ENCODE measurements at places on chromosomes 7 and 10.

- no peak for DNase-seq
Measured at GRCh38 chr7:101614098-101614938, 14.8 kb downstream of the MYL10 start.

DNA sequence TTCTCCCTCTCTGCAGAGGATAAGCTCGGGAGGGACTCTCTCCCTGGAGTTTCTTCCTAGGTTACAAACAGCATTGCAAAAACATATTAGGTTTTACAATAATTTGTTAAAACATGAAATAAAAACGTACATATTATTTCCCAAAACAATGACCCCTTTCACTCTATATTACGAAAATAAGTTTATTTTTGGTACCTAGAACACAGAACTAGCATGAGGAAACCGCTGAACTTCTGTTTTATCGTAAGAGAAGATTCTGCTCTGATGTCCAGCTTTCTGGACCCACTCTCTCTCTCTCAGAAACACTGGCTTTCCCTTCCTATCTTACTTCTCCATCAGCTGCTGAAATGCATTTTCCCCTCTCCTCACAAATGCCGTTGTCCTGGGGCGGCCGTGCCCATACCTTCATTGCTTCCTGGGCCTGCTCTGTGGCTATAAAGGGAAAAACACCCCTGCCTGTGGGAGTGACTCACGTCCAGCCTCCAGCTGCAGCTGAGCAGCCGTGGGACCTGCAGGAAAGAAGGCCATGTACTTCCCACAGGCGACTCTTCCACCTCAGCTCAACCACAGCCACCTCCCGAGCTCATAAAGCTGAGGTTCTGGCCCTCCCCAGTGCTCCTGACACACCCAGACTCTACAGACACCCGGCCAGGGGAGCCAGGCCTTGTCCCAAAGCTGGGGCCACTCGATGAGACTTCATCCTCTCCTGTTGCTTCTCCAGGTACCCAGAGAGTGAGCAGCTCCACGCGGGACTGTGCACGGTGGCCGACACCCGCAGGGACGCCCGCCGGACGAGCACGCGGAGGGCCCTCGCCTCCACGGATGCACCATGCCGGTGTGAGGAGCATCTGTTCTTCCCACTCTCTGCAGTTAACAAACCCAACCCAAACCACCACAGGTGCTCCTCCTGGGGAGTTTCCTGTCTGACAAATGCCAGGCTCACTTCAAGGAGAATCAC is 3.1 kb downstream of the GPER1 start:
- DNase-seq = no peak

GRCh38 chr10:20267734-20268133 is 451.5 kb downstream of the PLXDC2 start:
- DNase-seq = no peak

DNA sequence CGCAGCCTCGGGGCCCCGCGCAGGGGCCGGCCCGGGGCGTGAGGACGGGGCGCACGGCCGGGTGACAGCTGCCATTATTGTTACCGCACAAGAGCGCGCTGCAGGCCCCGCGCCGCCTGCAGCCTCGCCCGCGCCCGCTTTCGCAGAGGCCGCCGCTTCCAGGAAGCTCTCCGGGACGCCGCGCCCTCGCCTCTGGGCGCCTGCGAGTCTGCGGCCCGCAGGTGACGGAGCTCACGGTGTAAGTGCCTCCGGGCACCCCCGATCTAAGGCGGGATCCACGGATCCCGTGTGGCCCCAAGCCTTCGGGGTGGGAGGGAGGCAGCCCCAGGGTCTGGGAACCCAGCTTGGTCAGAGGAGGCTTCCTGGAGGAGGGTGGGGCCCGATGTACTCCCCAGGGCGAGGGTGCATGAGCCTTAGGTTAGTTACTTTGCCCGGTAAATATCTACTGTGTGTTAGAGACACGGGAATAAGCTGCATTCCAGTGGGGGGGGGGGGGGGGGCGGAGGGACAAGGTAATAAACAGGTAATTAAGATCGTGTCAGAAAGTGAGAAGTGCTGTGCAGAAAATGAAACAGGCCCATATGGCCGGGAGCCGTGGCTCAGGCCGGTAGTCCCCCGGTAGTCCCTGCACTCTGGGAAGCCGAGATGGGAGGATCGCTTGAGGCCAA is 638 bp downstream of the IQCE start:
- no peak for DNase-seq

DNA sequence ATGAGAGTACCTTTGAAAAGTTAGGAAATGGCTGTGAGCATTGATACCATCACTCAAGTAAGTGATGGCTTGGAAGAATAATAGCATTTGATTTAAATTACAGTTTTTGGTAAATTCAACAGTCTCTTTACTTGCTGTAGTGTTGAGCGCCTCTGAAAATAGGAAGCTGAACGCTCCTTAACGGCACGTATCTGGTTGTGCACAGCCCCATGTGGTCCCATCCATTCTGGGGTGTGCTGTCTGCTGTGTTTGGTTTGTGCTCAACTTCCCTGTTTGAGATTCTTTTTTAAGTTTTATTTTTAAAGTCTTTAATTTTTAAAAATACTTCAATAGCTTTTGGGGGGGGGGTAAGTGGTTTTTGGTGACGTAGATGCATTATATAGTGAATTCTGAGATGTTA is 51.5 kb downstream of the DNAJB6 start:
- no peak for DNase-seq

All from stimulated activated CD8-positive, alpha-beta memory T cell treated with anti-CD3 and anti-CD28 coated beads, Interleukin-2, amount 100 ng/mL, for 1 hour (primary cell).